BE2C (cell line): ENCODE measurements at places on chromosomes 11 and 22.

GRCh38 chr11:43447151-43447550 lies 88.4 kb downstream of the TTC17 start:
- DNase-seq, result no peak

GRCh38 chr22:19848298-19849224 lies 6.1 kb downstream of the GNB1L start:
- no peak for DNase-seq

DNA sequence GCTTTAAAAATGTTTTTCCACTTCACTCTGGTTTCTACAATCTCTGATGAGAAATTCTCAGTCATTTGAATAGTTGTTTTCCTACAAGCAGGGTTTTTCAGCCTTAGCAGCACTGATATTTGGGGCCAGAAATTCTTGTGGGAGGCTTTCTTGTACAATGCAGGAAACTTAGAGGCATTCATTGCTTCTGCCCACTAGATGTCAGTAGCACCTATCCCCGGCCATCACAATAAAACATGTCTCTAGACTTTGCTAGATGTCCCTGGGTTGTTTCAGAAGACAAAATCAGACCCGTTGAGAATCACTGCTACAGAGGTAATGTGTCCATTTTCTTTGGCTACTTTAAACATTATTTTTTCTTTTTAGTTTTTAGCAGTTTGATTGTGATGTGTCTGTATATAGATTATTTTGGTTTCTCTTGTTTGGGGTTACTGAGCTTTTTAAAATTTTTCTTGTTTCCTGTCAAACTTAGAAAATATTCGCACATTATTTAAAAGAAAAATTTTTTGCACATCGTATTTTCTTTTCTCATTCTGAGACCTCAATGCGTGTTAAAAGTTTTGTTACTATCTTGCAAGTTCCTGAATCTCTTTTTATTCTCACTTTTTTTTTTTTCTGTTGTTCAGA lies 60.8 kb upstream of the CCDC179 start:
- DNase-seq, result peak; percentile 29

- no peak for DNase-seq
Measured at GRCh38 chr11:9002920-9003572, 755 bp downstream of the NRIP3 start.

- DNase-seq, result no peak
Measured at GRCh38 chr22:49668402-49668801, 159.3 kb downstream of the BRD1 start.

DNA sequence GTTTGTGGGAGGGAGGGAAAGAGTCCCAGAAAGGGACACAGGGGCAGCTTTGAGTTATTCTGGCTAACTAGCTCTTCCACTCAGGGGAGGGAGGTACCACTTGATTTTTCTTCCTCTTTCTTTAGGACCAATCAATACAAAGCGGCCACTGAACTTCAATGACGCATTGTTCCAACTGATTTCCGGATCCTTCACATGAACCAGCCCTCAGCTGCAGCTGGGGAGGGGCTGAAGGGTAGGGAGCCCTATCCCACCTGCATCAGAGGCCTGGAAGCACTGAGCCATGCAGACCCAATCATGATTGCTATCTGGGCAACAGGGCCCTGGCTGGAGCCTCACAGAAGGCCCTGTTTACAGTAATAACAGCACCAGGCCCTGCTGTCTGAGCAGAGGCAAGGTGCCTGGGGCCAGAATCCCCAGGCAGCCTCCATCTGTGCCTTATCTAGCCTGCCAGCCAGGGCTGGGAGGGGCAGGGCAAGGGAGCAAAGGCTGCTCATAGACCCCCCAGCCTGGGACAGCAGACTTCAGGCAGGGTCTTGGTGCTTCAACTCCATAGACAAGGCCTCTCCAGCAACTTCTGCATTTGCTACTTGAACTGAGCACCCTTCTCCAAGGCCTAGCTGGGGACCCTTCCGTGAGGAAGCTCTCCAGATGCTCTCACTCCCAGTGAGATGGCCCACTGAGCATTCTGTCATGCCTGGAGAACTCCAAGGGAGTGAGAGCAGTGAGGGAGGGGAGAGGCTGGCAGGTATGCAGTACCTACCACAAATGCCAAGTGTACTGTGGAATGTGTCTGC lies 22.5 kb downstream of the CLPB start:
- peak; percentile 98 for DNase-seq
